Activated CD4-positive, alpha-beta memory T cell treated with anti-CD3 and anti-CD28 coated beads, Interleukin-2, amount 10 ng/mL, durations not matched to agents 7 days and 5 days (primary cell): ENCODE measurements at places on chromosomes 7 and 10. TPM values are rescaled to one million over a fixed set of nuclear protein-coding genes. Genes with fewer than 3 reads are reported as not detected.

Gene BBS9
- 14.0 TPM for total RNA-seq

Gene LSM5
- total RNA-seq, result 70.1 TPM

Gene TAS2R3
- total RNA-seq, result 1.5 TPM

Gene ST8SIA6
- total RNA-seq, result 0.95 TPM

Gene GBX1
- total RNA-seq, result not detected

Gene LBX1
- not detected for total RNA-seq

Gene ENTPD1
- 33.3 TPM for total RNA-seq

Gene PPP1R17
- total RNA-seq, result not detected

Gene CDHR3
- 1.4 TPM for total RNA-seq

Gene NUDT1
- 85.2 TPM for total RNA-seq

Gene CDC14C
- total RNA-seq, result not detected

GRCh38 chr10:1706711-1707110 is 30.6 kb downstream of the ADARB2 start:
- DNase-seq, result no peak

DNA sequence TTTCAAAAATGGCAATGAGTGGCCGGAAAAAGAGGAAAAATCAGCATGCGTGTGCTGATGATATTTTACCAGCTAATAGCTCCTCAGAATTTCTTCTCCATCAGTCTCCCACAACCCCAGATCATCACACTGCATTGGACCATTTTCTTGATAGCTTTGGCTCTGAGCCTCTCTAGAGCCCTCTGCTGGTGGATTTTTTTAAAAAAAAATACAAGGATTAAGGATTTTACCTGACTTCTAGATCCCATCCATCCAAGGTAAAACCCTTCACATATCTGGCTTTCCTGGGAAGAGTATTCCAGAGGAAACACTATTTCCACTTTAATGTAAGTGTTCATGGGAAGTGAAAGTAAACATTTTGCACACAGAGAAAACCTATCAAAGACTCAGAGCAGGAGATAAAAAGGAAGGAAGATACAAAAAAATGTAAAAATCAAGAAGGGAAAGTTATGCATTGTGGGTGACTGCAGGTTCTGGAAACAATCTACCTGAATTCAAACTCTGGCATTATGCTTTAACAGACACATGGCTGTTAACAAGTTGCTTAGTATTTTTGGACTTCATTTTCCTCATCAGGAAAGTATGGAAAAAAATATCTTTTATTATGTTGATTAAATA is 380.9 kb downstream of the LRRTM3 start:
- no peak for DNase-seq

DNA sequence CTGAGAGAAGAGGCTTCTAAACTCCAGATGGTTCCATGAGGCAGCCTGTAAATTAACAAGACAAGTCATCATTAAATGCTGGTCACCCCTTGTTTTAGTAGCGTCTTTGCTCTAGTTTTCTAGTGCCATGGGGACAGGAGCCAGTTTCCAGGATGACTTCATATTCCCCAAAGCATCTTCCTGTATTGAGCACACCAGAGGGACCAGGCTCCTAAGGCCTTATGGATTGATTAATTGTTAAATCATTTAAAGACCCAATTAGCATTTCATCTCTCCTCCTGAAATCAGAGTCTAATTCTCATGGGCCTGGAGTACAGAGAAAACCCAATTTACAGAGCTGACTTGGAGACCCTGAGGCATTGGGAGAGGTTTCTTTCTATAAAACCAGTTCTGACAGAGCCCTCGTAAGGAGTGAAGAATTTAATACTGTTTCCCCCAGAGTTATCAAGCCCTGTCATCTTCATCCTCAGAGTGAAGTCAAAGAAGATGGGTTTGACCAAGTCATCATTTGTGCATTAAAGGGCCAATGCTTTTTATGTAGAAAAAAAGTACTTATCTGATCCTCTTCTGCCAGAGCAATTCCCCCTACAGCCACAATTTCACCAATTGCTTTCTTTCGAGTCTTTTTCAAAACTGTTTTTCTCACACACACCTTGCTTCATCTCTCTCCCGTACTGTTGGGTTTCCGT is 678.7 kb downstream of the SDK1 start:
- DNase-seq, result no peak

GRCh38 chr10:59006511-59007306 is 169.7 kb upstream of the PHYHIPL start:
- no peak for DNase-seq

DNA sequence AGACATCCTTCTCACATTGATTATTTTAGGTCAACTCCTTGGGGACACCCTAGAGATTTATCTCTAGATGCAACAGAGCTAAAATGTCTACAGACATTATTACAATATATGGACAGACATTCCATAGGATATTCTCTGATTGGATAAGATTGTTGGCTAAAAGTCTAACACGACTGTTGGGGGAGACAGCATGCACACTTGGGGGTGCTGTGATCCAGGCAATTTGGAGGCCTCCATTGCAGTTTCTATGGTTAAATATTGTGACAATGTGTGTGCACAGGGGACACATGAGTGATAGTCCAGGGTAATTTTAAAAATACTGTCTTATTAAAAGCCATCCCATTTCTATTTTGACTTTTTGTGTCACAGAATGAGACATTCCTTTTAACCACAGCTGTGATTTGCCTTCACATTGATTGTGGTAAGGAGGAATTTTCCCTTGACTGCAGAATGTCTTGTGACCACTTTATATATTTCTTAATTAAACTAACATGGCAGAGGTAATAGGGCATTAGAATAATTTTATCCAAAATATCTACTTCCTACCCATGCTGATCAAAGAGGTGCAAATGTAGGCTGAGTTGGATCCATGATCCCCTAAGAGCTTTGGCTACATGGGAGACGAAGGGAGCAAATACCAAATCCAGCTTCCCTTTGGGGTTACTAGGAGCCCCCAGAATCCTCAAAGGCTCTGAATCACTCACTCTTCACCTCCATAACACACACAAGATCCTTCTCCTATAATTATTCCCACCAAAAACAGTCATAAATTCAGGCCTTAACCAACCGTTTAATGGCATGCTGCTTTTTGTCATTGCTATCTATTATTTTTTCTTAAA is 7.3 kb downstream of the TFPI2 start:
- no peak for DNase-seq

DNA sequence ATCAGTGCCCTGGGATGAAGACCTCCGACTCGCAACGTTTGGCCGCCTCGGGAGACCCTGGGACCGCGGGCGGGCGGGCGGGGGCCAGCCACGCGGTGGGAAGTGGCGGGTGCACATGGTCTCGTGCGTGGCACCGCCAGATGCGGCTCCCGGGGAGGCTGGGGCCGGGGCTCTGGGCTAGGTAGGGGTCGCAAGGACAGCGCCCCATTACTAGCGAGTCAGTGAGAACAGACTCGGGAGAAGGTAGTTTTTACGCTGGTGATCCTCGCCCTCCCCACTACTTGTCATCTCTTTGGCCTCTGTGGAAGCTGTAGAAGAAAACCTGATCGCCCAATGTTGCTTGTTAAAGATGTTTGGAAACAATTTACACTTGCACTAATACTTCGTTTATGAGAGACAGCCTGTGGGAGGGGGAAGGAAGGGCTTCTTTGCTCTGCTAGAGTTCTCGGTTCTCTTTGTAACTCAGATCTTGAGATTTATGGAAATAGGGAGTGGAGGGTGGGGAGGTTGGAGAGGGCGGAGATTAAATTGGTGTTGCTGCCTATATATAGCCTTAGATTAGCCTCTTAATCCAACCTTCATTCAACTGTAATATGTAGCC is 591 bp downstream of the BZW2 start:
- no peak for DNase-seq

- DNase-seq, result peak; percentile 88
These were observed at the start of gene GALNT11 for GRCh38 chr7:152025077-152025936. Gene GALNT11 (plus strand): TSS chr7:152025674. CDS start chr7:152094228, 68,554 bp downstream.

DNA sequence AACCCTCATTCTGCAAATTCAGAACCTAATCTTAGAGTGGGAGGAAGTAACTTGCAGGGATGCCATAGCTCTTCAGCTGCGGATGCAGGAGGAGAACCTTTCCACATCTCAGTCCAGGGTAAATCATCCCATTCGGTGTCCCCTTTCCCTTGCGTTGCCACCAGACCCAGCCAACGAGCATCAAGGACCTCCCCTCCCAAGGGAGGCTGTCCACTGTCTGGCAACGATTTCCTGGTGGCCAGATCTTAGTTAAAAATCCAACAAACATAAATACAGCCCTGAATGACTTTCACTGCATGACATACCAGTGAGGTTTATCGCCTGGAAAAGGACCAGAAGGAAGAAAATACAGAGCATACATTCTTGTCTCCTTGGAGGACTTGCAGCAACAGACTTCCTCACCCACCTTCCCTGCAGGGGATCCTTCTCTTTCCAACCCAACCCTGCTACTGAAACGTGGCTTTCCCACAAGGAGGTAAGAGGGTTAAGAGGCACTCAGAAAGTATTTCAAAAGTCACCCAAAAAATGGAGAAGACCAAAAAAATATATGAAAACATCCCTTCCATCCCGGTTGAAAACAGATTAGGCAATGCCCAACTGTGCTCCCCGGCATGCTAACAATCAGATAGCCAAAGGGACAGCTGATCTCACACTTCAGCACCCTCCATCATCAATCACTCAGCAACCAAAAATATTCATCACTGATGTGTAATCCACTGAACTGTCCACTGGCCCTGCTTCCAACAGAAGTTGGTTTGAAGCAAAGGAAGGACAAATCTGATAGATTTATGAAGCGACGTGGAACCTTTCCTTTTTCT is 206.6 kb downstream of the TNS3 start:
- DNase-seq, result no peak

GRCh38 chr10:65940816-65941662 is 984.8 kb upstream of the LRRTM3 start:
- no peak for DNase-seq

- DNase-seq, result peak; percentile 24
These were observed 21.9 kb upstream of the FRAT2 start for GRCh38 chr10:97356318-97356914.

DNA sequence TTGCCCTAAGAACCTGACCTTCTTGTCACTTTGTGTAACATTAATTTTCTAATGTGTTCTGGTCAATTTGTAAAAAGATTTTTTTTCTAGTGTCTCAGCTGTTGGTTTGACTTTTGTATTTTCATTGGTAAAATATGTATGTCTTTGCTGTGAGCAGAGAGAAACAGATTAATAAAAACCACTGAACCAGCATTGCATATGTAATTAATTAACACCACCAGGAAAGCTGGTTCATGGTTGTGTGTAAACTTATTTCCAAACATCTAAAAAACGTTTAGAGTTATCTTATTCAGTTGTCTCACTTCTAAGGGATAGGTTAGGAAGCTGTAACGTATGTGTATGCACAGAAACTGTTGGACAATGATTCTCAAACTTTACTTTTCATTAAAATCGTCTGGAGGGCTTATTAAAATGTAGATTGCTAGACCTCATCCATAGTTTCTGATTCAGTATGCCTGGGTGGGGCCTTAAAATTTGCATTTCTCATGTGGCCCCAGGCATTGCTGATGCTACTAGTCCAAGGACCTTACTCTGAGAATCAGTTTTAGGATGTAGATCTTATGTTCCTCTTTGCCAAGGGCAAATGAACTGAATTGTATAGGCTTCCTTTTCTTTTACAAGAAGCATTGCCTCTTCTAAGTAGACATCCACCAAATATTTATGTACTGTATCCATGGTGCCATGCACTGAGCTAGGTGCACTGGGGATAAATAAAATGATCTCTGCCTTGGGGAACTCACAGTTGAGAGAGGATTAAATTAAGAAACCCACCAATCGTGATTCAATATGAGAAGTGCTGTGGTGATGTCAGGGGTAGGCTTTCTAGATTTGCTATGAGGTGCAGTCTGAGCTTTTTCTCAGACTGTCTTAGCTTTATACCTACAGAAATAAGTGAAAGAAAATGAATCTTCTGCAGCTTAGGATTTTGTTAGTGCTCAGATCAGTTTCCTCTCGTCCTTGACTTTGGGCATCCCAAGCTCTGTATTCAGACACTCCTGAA is 98.7 kb downstream of the AUTS2 start:
- no peak for DNase-seq

DNA sequence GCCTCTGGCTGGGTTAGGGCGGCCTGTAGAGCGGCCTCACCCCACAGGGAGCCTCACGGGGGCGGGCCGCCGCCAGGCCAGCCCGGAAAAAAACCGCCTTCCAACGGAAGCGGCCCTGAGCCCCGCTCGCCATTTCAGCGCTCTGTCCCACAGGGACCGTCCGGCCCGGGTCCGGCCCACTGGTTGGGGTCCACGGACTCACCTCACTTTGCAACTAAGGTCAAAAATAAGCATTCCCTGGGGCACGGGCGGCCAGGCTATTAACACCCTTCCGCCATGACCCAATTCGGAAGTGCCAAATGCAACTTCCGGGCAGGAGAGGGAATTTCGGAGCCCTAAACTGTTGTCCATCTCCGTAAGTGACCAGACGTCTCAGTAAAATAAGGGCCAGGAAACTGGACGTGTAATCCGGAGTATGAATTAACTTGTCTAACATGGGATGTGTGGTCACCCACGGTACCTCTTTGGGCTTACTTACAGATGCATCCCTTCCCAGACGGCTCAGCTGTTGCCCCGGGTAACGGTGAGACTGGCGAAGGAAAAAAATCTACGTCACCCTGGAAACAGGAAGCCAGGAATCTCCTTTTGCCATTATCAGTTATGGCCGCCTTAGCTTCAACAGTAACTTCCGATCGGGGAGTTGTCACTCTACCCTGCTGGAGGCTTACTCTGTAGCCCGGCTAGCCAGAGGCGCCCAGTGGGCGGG is at the start of gene BBIP1:
Gene BBIP1 (minus strand): TSS at position 538 of the 706 bp plus-strand sequence. CDS start 1,023 bp downstream, outside the sequence.
- DNase-seq, result no peak

DNA sequence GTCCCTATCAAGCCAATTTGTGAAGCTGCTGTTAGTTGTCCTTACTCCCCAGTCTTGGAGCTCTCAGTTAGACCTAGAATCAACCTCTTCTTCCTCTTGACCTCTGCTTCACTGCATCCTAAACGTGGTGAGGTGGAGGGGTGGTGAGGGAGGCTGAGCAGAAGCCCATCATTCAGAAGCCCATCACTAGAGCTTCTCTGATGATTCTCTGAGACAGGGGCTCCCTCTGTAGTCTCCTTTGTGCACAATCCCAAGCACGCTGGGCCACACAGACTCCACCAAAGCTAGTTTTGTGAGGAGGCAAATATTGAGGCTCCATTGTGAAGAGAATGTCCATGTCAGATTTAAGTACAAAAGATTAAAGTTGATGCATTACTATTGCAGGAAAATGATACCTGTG is 163.8 kb upstream of the PRSS1 start:
- no peak for DNase-seq

DNA sequence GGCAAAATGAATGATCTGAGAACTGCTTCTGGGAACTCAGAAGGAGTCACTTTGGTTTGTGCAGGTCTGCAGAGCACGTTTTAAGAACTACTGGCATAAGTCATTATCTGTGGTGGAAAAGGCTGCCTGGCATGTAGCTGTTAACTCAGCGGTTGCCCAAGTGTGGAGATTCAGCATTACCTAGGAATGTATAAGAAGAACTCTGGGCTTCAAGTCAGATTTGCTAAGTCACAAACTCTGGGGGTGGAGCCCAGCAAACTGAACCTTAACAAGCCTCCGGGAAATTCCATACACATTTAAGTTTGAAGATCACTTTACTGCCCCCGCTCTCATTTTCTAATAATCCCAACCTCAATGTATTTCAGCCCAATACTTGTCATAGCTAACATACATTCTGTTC is 31.1 kb downstream of the PLXDC2 start:
- DNase-seq, result no peak

- DNase-seq, result no peak
These were observed 59.9 kb downstream of the CACUL1 start for GRCh38 chr10:118694848-118695247.

- DNase-seq, result no peak
These were observed 319.6 kb upstream of the SP8 start for GRCh38 chr7:21106296-21106732.

GRCh38 chr10:5564537-5565204 is 39.9 kb downstream of the CALML3 start:
- peak; percentile 46 for DNase-seq

- no peak for DNase-seq
These were observed 17.1 kb downstream of the LRRN3 start for GRCh38 chr7:111108000-111108399.

- peak; percentile 63 for DNase-seq
These were observed 578 bp downstream of the ZMYND11 start for GRCh38 chr10:135601-136464.
